ENCODE measurements at places on chromosomes 3 and 15.

DNA sequence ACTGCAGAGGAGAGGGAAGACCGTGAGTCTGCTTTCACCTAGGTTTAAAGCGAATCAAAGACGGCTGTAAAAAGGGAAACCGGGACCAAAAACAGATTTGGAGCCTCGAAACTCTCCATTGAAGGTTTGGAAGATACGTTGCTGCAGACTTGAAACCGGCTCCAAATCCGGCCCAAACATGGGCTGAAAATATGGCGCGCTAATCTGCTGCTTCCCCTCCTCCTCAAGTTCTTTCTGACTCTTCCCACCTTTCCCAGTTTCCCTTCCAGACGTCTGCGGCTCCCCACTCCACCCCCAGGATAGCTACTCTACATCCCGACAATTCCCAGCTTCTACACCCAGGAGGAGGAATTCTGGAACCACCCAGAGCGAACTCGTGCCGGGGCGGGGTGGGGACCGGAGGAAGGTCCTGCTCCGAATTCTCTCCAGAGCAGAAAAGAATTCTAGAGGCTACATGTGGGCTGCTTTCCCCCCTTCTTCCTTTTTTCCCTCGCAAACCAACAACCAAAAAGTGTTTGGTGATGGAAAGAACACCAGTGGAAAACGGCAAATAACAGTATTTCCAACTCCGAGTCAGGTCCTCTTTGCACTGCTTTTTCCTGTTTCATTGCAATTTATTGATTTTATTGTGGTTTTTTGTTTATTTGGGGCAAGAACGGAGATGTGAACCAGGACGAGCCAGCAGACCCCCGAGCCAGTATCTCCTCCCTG, 8.5 kb downstream of the EOMES start:
- no peak for DNase-seq

- DNase-seq, result peak; percentile 48
These were observed 2.0 kb upstream of the SEMA3G start for GRCh38 chr3:52446631-52447511.

DNA sequence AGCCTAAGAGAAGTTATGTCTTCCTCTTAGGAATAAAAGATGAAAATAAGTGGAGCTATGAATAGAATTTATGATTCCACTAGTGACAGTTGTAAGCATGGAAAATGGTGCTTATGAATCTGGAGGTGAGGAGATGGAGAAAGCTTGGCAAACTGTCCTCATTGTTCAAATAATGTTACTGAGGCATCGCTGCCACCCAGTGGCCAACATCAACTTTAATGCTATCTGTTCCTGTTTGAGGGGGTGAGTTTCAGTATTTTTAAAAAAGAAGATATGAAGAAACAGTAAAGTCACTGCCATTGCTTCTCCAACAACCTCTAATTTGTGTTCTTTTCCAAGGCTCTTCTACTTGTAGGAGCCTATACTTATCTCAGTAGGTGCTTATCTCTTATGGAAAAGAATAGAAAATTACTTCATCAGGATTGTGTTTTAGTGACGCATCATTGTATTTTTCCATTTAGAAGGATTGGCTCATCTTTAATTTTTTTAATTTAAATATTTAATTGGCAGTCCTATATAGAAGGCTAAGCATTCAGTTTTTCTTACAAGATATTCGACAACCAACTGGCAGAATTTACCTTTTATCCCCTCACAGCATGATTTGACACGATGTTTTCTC, 260.4 kb upstream of the P2RY1 start:
- no peak for DNase-seq

DNA sequence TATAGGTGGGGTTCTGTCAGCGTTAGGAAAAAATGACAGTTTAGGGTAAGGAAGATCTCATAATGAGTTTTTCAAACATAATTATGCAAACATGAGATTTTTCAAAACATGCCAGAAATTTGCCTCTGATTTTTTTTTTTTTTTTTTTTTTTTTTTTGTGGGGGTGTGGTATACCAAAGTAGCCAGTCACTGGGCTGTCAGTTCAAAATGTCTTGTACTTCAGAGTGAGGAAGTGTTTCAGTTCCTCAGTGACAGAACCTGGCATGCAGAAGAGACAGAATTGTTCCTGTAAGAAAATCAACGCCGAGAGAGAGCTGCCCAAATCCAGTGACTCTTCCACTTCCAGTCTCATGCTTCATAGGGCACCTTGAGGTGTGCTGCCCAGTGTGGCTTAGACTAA, 9.7 kb downstream of the NCBP2 start:
- DNase-seq, result no peak
